ENCODE measurements at places on chromosomes 1 and 21.

GRCh38 chr1:37274486-37274885, 199.9 kb upstream of the ZC3H12A start:
- DNase-seq, result no peak

DNA sequence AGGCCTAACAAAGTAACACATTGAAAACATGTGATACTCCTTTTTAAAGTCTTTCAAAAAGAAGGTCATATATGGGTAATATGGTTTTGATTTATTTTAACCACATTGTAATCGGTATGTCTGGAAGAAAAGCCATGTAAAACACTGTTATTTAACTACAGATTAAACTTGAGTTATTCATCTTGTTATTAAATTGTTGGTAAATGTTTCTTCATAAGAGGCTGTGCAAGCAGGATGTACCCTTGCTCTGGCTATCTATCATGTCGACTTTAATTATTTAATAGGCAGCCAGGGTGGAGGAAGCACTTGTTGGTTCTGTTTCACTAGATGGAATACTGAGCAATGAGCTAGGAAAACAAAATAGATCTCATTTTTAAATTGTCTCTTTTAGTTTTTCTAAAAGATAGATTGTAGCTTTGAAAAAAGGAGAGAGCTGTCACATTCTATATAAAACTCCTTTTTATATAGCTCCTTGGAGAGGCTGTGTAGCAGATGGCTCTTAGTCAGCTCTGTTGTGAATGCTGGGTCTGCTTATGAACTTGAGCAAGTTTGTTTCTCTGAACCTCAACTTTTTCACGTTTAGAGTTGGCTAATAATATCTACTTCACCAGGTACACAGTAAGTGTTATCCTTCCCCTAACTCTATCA, 39.5 kb downstream of the LRRC8B start:
- DNase-seq, result no peak

DNA sequence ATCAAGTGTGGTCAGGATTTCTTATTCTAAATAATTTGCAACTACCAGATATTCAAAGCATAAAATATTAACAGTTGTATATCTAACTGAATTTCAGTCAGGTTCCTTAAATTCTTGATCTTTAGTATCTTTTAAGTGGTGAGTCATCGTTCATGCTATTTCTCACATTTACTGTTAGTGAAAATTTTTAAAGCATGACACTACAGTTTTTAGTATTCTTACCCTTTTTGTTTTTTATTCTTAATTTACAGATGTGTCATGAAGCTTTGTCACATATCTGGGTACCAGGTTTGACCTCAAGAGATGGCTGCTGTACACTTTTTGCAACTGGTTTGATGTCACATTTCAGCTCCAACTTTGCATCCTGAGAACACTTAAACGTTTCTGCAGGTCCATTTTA, 12.7 kb downstream of the AKIRIN1 start:
- no peak for DNase-seq

DNA sequence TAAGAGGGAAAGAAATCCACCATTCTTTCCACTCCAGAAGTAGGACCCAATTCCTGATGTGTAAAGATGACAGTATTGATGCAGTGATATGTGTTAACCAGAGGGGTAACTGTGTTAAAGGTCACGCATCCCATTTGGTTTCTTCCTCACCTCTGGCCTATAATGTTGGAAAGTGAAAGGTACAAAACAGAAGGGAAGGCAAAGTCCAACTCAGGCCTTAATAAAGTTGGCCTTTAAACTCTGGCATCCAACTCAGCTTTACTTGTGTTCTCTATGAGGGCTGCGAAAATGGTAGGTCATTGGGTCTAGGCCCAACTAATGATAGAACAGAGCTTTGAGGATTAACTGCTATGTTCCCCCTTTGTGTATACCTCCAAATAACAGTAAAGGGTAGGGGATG, 17.9 kb downstream of the CYP2J2 start:
- DNase-seq, result no peak

GRCh38 chr1:24639881-24640280, 3.2 kb upstream of the SRRM1 start:
- DNase-seq, result no peak

GRCh38 chr1:7970246-7970645, 8.7 kb downstream of the PARK7 start:
- DNase-seq, result no peak

- DNase-seq, result no peak
These were observed 53.9 kb downstream of the OBSCN start for GRCh38 chr1:228261706-228262105.

- no peak for DNase-seq
These were observed 36.6 kb upstream of the ECE1 start for GRCh38 chr1:21326861-21327344.

DNA sequence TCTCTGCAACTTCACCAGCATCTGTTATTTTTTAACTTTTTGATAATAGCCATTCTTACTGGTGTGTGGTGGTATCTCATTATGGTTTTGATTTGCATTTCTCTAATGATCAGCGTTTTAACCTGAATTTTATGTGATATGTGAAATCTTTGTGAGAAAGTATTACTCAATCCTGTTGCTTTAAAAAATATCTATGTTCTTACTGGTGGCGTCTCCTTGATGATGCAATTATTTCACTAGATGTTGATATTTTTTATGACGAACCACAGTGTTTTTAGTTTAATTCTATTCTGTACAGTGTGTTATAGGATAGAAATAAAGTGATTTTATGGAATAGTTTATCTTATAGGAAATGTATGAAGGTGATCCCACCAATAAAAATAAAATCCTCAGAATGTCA, 54.7 kb upstream of the GPR88 start:
- no peak for DNase-seq

GRCh38 chr1:44543064-44543744, 131.1 kb downstream of the TMEM53 start:
- no peak for DNase-seq

DNA sequence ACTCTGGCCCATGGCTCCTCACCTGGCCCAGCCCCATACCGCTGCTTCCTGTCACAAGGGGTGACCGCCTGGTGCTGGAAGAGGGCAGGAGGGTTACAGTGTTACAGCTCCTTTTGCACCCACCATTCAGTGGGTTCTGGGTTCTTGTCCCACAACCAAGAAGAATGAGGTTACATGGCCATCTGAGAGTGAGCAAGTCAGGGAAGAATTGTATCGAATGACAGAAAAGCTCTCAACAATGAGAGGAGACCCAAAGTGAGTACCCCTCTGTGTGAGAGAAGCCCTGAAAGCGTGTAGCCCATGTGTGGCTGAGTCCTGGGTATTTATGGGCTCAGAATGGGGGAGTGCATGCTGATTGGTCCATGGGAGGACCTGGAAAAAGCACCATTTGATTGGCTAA, 888.5 kb downstream of the ADGRL2 start:
- no peak for DNase-seq

- no peak for DNase-seq
These were observed 13.7 kb upstream of the BEND5 start for GRCh38 chr1:48790397-48790796.

GRCh38 chr1:235902677-235903542, 36.2 kb upstream of the LYST start:
- DNase-seq, result no peak

GRCh38 chr1:24724345-24725208, 20.7 kb upstream of the CLIC4 start:
- DNase-seq, result no peak

DNA sequence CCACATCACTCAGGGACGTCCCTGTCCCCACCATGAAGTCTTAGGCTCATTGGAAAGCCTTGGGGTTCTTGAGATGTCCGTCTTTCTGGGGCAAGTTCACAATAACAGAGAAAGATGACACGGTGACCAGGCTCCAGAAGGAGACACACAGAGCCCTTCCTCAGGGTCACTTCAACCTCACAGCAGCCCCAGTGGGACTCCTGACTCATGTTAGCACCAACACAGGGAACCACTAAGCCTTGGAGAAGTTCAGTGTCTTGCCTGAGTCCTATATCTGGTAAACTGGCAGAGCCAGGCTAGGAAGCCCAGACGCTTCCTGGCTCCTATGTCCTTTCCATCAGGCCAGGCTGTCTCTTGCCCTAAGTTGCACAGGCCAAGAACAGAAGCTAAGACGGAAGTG, 199.1 kb downstream of the HIVEP3 start:
- DNase-seq, result no peak

DNA sequence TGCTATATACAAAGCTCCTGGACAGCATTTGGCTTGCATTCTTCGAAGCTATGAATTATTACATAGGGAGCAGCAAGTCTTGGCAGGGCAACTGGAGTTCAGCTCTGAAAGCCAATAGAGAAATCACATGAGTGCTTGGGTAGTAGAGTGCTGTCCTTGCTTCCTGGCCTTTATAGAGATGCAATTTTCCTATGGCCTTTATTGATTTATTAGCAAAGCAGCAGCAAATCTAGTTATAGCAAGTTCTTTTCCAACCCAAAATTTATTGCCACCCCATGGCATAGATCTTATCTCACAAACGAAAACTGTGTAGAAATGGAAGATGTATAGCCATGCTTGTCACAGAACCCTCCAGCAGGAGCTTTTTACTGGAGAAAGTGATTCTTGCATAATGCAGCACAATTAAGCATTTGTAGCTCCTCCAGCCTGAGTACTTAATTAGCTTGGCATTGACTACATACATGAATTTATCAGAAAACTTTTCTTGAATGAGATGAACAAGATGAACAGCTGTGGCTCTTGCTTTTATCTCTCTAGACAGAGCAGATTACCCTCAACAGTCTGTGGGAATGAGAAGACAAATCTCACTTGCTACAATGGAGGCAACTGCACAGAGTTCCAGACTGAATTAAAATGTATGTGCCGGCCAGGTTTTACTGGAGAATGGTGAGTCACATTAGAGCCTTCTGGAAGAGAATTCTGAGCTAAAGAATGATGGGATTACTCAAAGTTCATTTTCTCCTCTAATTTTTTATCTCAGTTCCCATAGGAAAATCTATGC, 170.1 kb downstream of the CRB1 start:
- DNase-seq, result no peak

DNA sequence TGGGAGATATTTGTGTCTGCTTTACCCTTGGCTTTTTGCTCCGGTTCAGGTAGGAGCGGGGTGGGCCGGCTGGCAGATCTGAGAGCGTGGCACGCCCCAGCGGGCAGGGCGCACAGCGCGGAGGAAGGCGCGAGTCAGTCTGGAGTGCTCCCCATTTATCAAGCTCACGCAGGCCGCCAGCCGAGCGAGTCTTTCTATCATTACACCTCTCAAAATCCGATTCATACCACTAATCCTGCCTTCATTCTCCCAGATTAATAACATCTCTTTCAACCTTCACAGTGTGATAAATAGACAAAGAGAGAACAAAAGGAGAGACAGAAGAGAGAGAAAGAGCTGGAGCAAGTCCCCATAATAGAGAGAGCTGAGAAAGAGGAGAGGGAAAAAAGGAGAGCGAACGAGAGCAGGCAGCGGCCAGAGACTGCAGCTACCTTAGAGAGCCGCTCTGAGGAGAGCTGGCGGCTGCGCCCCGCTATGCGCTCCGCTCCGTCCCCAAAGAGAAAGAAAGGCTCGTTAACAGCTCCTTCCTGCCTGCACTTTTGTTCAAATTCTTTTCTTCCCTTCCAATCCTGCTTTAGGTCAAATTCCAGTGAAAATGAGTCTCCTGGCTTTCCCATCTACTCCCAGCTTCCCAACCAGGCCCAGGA, 48.0 kb downstream of the DMAP1 start:
- no peak for DNase-seq

DNA sequence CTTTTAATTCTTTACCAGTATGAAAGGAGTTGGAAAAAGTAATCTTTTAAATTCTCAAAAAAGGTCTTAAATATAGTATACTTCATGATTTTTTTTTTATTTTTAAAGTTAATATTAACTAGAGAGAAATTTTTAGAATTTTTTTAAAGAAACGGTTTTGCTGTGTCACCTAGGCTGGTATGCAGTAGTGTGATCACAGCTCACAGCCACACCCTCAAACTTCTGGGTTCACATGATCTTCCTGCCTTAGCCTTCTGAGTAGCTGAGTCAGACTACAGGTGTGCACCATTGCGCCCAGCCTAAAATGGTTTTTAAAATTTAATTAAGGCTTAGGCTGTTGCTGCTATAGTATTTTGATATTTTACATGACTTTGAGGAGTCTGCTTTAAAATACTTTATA, 52.4 kb downstream of the TLCD4 start:
- no peak for DNase-seq

DNA sequence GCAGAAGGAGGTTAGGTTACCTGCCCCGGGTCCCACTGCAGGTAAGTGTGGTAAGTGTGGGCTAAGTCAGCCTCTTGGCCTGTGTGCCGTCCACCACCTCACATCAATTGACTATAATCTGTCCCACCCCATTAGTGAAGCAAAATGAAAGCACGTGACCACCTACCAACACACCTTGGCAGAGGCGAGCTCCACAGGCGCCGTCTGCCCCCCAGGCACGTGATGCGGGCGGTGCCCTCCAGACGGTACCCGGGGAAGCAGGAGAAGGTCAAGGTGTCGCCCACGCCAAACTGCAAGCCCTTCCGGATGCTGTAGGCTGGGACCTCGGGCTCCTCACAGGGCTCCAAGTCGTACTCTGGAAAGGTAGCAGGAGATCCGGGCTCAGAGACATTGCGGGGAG, 149.5 kb upstream of the HMGB4 start:
- no peak for DNase-seq

DNA sequence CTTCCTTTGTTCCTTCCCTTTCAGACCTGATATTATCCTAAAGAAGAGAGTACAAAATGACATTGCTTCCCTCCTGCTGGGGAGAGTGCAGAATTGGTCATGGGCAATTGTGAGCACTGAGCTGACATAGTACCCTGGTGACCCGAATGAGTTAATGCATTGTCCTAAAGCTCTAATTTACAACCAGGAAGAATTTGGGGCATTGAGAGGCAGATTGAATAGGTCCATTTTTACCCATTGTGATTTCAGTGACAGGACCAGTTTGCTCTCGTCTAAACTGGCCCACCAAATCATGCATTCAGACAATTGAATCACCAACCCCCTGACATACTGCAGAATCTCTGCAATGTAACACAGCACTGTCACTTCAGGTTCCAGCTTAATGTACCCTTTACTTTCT, 497.4 kb downstream of the DPYD start:
- DNase-seq, result no peak

- DNase-seq, result no peak
These were observed 37.0 kb upstream of the LRRC3 start for GRCh38 chr21:44418108-44418875.

- DNase-seq, result no peak
These were observed 58.9 kb upstream of the DUSP10 start for GRCh38 chr1:221800831-221801230.

DNA sequence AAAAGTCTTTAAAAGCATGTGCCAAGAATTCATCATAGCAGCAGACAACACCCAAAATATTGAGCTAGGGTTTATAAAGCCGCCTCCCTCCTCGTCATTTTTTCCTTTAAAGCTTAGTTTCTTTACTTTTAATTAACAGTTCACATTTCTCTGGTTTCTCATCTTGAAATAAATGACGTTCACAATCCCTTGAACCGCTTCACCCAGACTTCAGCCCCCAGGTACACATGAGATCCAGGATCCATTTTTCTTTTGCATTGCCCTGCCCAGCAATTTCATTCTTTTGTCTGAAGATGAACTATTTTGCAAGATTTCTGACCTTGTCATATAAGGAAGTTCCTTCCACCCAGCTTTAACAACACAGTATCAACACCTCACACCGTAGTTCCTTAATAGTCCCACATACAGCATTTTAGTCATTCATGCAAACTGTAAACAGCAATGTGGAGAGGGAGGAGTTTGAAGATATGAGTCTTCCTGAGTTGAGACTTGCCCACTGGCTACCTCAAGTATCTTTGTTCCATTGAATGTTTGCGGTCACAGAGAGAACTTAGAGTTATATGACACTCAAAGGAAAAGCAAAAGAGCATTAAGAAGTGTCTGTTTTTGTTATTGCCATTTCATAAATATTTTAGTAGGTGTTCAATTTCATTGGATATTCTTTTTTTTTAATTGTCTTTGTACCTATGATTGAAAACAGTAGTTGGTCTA, 35.3 kb upstream of the CACYBP start:
- DNase-seq, result no peak

- DNase-seq, result peak; percentile 6
These were observed 2.1 kb upstream of the S100A9 start for GRCh38 chr1:153355445-153356071.
